Smooth muscle cell of the coronary artery (primary cell): ENCODE measurements at places on chromosomes 13 and 19. TPM values are rescaled to one million over a fixed set of nuclear protein-coding genes. Genes with fewer than 3 reads are reported as not detected.

The IQCN gene
- total RNA-seq, result 0.23 and 1.3 TPM in 2 replicates

The SERPINE3 gene
- not detected in 2 replicates for total RNA-seq

The GRIN3B gene
- 0.23 and 0.45 TPM in 2 replicates for total RNA-seq

The PRR12 gene
- total RNA-seq, result 1.1 and 1.2 TPM in 2 replicates

The GRK1 gene
- total RNA-seq, result not detected in 2 replicates
